CD4-positive, alpha-beta T cell treated with Interleukin-4 for 4 hours (primary cell): ENCODE measurements at places on chromosomes 2 and 18.

DNA sequence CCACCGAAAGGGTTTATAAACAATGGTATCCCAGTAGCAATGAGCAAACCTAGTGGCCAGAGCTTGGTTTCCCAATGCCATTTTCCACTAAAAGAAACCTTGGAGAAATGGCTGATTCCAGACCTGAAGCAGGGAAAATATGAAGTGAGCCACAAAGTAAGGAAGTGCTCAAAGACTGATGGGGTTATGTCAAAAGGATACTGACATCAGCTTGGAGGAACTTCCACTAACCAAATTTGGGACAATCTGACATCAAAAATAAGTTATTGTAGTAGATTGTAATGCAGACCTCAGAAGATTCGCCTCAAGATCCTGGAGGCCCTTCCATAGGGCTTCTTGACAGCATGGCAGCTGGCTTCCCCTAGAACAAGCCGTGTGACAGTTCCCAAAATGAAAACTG is 79.4 kb upstream of the SP3 start:
- no peak for DNase-seq

DNA sequence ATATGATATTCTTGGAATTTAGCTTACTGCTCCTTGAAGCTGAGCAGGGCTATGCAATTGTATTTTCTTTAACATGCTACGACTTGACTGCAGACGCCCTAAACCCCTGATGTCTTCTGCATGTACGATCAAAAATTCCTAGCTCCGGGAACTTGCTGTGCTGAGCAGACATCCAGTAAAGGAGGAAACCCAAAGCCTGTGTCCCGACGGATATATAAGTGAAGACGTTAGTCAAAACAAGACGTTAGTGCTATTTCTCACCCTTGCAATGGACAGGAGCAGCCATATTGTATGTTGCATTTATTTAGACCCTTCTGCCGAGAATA is 51.5 kb downstream of the SETBP1 start:
- DNase-seq: no peak

DNA sequence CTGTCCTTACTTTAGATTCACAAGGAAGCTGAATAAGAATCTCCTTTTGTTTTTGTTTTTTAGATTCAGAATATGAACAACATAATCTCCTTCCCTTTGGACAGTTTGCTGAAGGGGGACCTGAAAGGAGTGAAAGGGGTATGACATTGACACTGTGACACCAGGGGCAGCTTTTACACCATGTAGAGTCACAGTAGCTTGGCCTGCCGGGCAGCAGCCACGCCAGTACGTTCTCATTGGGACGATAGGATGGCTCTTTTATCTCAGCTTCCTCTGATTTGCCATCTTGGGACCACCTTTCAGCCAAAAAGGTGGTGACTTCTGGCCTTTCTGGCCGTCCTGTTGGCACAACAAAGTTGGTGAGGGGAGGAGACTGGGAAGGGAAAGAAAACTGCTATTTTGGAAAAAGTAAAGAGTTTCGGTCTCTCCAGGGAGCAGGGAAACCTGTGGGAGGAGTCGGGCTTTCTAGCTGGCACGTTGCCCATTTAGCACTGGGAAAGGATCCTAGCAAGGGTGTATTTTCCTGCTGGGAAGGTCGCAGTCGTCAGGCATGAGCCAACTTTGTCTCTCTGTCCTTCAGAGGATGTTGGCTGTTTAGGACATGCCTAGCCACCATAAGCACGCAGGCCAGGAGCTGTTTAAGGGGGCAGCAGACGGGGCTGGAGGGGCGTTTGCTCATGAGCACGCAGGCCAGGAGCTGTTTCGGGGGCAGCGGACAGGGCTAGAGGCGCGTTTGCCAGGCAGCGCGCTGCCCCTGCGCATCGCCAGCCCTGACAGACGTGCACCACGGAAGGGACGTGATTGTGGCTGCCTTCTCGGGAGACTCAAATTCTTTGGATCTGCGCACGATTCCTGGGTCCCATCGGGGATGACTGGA is 104.6 kb downstream of the ITGB1BP1 start:
- DNase-seq: no peak

DNA sequence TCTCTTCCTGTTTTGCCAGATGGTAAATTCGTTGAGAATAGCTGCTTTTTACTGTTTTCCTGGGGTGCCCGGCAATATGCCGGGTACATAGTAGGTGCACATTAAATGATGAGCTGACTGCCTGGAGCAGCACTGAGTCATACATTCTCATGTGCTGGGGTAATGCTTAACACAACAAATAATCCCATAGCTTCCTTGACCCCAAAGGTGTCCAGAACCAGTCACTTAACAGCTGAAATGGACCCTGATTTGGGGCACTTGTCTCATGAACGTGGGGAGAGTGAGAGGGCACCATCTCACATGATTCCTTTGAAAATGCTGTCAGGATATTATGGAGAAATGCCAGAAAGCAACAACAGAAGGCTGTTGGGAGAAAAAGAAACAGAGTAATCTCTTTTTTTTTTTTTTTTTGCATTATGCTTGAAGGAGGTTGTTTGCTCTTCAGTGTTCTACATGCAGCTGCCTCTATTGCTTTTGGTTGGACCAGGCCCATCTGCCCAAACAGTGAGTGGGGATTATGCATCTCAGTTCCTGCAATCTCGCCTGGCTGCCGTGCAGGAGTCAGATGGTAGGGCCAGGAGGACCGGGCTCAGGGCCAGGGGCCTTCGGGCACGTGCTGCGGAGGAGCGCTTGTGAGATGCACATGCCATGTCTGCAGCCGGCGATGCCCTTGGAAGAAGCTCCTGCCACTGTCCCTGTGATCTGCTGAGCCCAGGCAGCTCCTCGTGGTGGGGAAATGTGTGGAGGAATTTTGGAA is 162.1 kb downstream of the SH3RF3 start:
- no peak for DNase-seq

GRCh38 chr2:15730545-15731212 is 139.0 kb downstream of the DDX1 start:
- no peak for DNase-seq

GRCh38 chr18:48827291-48828193 is 123.2 kb downstream of the SMAD7 start:
- no peak for DNase-seq

GRCh38 chr2:238690511-238690910 is 157.4 kb upstream of the TWIST2 start:
- DNase-seq: no peak

DNA sequence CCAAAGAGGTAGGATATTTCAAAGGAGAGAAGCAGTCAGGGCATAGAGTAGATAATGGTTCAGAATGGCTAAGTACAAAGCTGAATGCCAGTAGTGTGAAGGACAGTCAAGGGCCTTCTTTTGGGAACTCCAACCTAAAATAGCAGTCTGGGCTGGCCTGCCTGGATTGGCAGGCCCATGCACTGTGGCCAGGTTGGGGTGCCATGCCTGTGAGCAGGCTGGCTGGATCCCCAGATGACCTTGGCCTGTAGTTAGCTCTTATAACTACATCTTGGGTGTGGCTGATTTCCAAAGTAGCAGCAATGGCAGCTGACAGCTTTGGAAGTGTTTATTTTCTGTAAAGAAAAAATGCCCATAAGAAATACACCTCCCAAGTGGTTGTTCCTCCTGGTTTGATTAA is 51.5 kb upstream of the ITGB6 start:
- DNase-seq: no peak

GRCh38 chr2:104164721-104165252 is 689.1 kb upstream of the POU3F3 start:
- no peak for DNase-seq

- DNase-seq: no peak
These were observed at the start of gene EPB41L3 for GRCh38 chr18:5543773-5544389. Gene EPB41L3 (minus strand): TSS chr18:5543997. CDS start chr18:5489183, 54,814 bp downstream.

DNA sequence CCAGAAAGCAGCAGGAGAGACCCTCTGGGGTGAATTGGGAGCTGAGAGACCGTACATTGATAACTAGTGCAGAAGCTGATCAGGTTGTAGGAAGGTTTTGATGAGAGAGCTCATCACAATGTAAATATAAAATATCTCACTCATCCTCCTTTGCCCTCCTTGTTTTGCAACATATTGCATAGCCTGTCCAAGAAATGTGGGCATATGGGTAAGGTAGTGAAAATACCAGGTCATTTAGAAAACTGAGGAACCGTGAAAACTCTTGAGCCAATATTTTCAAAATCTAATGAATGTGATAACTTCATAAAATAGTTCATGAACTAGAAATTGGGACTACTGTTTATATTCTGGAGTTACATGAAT is 31.4 kb downstream of the C18orf54 start:
- no peak for DNase-seq

GRCh38 chr2:29349316-29350030 is 234.3 kb downstream of the CLIP4 start:
- DNase-seq: no peak

GRCh38 chr2:221137385-221137784 is 434.7 kb downstream of the EPHA4 start:
- no peak for DNase-seq

DNA sequence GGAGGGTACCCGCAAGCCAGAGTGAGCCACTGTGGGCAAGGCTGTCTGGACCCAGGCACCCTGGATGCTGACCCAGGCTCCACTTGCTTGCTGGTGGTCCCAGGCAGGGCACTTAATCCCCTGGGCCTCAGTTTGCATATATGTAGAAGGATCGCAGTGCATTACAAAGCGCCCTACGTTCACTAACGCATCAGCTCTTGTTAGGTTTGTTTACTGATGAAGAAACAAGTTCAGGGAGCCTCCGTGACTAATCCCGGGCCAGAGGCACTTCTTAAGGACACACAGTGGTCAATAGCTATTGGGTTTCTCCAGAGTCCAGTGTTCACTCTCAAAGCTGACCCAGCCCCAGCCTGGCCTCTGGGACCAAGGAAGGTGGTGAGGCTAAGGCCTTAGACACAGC is 70.2 kb downstream of the LBH start:
- DNase-seq: no peak

GRCh38 chr2:24429197-24430074 is 61.6 kb upstream of the NCOA1 start:
- DNase-seq: no peak

DNA sequence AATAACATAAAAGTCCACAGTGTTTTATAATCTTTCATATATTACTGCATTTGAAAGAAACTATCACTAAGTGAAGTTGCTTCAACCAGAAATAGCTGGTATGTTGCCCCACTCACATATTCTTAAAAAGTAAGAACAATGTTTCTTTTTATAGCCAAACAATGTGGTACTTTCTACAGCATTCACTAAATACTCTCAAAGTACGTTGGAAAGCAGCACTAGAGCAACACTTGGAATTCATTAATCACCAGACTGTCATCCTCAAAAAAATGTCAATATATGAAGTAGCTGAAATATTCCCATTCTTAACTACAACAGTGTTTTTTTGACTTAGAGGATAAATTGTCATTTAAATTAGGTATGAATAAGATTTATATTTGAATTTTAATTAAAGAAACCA is 32.8 kb downstream of the COBLL1 start:
- DNase-seq: no peak

DNA sequence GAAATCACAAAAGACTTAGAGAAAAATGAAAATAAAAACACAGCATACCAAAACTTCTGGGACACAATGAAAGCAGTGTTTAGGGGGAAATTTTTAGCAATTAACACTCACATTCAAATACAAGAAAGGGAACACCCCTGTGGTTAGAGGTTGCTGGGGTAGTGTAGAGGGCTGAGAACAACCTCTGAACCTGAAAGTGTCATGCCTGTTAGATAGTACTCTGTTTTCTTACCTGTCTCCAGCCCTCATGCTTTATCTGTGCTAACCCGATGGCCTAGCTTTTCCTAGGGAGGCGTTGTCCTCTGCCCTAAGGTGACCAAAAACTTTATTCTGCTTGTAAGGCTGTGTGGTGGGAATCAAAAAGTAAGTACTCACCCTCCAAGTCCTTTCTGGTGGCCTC is 122.6 kb upstream of the OTX1 start:
- DNase-seq: no peak

DNA sequence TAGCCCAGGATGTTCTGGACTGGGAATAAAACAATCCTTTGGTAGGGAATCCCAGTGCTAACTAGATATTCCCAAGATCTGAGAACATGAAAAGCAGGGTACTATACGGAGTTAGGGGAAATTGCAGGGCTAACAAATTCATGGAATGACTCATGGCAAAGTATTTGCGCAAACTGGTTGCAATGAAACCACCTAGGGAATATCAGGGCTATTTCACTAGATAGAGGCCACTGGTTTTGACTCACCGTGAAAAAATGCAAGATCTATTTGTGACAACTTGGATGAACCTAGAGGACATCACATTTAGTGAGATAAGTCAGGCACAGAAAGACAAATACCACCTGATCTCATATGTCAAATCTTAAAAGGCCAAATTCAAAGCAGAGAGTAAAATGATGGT is 233.3 kb downstream of the MBD2 start:
- no peak for DNase-seq

- no peak for DNase-seq
These were observed 35.4 kb downstream of the CAB39 start for GRCh38 chr2:230748087-230748486.

DNA sequence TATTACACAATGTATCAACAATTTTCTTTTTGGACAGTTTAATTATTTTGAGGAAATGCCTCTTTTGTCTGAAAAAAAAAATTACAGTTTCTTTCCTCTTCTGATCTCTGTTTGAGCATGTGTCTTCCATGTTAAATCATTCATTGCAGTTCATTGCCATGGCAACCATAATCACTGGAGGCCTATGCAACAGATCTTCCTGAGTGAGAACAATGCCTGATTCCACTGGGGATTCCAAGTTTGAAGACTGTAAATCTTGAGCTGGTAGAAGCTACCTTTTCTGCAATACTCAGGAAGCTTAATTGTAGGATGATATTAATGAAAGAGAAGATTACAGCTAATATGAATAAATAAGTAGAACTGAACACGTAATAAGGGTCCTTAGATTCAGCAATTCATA is 721.4 kb upstream of the CNTNAP5 start:
- no peak for DNase-seq

DNA sequence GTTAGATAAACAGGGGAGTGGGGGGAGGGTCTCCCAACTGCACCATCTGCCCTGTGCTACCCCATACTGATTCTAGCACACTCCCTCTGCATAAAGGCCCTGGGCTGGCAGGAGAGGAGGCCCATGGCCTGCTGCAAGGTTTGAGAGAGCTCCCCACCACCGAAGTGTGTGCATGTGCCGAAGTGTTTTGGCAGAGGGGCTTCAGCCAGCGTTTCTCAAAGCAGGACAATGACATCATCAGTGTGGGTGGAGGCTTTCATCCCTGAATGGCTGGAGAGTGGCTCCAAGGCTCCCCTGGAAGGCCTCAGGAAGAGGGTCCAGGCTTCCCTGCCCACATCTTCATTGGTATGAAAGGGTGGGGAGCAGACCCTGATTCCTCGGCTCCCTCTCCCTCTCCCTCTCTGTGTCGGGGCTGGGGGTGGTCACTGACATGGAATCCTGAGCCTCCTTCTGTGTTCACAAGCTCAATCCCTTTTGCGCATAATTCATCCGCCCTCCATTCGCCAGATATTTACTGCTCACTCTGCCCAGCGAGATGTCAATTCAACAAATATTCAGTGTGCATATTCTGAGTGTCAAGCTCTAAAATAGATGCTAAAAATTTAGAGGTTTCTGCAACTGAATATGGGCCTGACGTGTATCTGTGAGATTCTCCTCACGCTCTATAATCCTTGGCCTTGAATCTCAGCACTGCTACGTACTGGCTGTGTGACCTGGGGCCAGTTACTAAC is 122.1 kb downstream of the CELF4 start:
- no peak for DNase-seq
